Upper lobe of left lung (tissue), 6 donors: ENCODE measurements at places on chromosomes 11 and 22. TPM values are rescaled to one million over a fixed set of nuclear protein-coding genes. Genes with fewer than 3 reads are reported as not detected.
A peak's percentile ranks its signal among the peaks of the same experiment; 100 is the strongest.

GRCh38 chr22:19064354-19065054 lies 57.7 kb downstream of the DGCR2 start:
- DNase-seq: no peak

DNA sequence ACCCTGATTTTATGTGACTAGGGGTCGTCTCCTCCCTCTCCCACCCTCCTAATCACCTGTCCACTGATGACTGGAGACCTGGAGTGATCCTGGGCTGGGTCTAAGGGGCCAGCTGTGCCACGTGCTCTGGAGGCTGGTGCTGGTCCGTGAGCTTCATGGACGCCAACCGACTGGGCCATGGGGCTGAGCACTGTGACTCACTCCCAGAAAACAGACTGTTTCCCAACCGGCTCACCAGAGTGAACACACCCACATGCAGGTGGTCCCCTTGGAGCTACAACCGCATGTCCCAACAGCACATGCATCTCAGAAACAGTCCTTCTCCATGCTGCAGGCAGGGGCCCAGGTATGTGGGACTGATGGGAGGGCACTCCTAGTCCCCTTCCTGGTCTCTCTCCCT lies 14.0 kb upstream of the LMO1 start:
- DNase-seq: no peak

- no peak for DNase-seq
These were observed 335.1 kb upstream of the C11orf87 start for GRCh38 chr11:109086931-109087330.

- no peak for DNase-seq
These were observed 52.7 kb downstream of the USP47 start for GRCh38 chr11:11894486-11894885.

GRCh38 chr11:91786097-91786496 lies 438.5 kb upstream of the FAT3 start:
- DNase-seq: no peak

DNA sequence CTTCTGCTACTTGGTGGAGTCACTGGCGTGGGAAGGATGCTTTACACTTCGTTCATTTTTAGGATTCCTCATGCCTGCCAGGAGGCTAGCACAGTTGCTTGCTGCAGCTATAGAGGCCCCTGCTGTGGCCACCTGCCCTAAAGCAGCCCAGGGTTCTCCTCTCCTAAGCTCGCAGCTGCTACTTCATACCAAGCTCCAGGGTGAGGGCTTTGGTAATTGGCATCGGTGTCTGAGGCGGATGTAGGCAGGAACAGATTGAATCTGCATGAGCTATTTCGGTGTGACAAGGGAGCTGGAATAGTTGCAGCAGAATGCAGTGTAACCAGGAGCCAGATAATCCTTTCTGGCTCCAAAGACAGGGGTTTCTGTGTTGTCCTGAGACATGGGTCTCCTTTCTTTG lies 133.1 kb downstream of the MICAL2 start:
- DNase-seq: no peak

- no peak for DNase-seq
These were observed 541.9 kb upstream of the CCDC90B start for GRCh38 chr11:83827940-83828554.

DNA sequence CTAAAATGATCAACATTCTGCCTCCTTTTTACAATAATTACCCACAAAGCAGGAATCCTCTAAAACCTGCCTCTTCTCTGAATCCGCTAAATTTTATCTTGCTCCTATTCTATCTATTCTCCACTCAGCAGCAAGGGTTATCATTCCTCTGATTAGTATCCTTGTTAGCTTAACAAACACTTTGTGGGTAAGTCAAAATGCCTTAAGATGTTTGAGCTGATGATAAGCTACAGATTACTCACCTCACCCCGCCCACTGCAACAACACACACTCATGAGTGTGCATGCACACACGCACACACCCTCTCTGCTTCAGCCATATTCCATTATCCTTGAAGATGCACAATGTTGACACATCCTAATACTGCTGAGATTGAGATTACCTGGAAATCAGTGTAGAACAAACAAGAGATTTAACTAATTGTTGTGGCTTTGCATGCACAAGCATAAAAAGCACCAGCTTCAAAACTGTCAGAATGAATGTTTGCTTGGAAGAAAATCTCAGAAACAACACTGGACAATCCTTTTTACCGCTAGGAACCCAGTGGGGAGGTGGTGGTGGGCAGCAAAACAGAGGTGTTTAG lies 130.9 kb downstream of the BBOX1 start:
- DNase-seq: no peak

- no peak for DNase-seq
These were observed 32.0 kb downstream of the CD82 start for GRCh38 chr11:44597358-44598012.

DNA sequence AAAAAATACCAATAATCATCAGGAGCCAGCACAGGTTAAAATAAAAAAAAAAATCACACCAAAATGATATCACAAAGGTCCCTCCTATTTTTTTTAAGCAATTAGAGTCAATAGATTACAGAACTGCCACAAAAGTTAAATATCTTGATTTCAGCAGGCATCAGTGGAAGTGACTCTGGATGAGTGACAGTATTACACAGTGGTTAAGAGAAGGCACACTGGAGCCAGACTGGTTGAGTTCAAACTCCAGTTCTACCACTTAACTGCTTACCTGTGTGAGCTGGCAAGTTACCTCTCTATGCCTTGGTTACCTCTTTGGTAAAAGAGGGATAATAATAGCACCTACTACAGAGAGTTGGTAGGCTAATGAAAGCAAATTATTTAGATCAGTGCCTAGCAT lies 148.5 kb downstream of the ATG16L2 start:
- no peak for DNase-seq

DNA sequence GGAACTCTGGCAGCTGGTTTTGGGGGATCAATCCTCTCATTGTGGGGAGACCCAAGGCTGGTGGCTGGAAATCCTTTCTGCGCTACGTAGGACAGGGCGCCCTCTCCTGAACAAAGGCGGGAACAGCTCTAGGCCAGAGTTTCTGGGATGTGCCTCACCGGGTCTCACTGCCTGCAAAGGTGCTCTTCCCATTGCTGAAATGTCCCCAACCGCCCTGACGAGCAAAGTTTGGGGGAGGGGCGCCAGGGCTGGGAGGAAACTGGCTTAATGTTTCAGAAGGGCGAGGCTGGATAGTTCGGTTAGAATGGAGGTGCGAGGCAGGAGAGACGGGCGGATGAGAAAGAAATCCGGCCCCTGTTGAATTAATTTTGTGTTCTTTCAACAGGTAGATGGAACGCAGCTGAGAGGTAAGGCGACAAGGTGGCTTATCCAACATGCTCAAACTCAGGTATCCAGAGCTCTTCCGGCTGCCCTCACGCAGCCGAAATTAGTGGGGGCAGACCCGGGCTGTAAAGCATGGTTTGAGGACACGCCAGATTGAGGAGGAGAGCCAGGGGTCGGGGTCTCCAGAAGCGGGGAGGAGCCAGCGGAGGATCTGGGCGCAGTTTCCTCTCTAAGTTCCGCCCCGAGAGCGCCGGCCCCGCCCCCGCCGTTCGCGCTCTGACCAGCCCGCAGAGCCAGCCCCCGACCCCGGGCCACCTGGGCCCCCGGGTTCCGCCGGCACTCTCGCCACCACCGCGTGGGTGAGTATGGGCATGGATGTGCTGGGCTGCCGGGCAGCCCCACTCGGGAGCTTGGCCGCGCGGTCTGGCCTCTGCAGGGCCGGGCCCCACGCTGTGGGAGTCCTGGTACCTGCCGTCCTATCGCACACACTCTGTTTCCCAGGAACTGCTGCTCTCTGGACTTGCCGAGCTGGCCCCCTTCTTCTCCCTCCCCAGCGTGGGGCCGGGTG lies at the start of gene PGAP2:
Gene PGAP2 (plus strand): TSS at position 652 of the 952 bp plus-strand sequence. CDS start 2,700 bp downstream, outside the sequence.
- peak; percentile 96 for DNase-seq

DNA sequence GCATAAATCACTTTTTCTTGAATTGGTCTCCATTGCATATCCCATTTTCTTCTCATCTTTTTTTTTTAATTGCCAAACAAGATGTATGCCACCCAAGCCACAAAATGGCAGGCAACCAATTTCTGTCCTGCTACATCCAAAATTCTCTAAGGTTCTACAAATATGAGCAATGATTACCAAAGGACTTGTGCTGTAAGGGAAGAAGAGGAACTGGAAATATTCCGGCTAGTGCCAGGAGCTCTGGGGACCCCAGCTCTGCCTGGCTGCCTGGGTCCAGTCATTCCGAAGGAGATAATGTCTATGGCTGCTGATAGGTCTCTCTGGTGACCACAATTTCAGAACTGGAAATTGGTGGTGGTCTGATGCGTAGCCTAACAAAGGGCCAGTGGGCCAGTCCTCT lies 17.1 kb upstream of the SNX32 start:
- DNase-seq: no peak

DNA sequence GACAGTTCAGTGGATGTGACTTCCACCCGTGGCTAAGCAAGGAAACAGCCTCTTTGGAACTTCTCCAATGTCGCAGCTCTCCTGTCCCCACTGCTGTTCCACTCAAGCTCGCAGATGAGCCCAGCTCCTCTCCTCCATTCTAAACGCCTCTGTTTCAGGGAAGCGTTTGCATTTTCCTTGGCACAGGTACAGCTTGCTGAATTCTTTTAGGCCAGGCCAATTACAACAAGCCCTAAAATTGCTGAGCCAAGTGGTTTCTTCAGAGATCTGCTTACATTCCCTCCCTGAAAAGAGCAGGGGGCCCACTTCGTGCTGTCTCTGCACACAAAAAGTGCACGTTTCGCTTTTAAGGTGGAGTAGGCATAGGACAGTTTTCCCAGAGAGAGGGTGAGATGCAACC lies 91.5 kb upstream of the BLID start:
- no peak for DNase-seq

- no peak for DNase-seq
These were observed 28.6 kb downstream of the PTPRJ start for GRCh38 chr11:48008951-48009270.

The INCENP gene
- total RNA-seq: 44.0 TPM

The OTOG gene
- not detected for total RNA-seq

The IRAG1 gene
- total RNA-seq: 6.3 TPM

The EFCAB6 gene
- total RNA-seq: 25.1 TPM

The TRIM48 gene
- total RNA-seq: not detected

The LIF gene
- total RNA-seq: 0.89 TPM

The CDC42EP1 gene
- total RNA-seq: 74.3 TPM

The GLYATL1 gene
- total RNA-seq: not detected

The AQP11 gene
- total RNA-seq: 0.69 TPM
